Activated CD4-positive, CD25-positive, alpha-beta regulatory T cell treated with anti-CD3 and anti-CD28 coated beads, Interleukin-2, amount 50 U/mL, for 24 hours (primary cell): ENCODE measurements at places on chromosomes 4 and X.

GRCh38 chr4:88911246-88912212, 145.5 kb downstream of the FAM13A start:
- peak; percentile 71 for ATAC-seq

DNA sequence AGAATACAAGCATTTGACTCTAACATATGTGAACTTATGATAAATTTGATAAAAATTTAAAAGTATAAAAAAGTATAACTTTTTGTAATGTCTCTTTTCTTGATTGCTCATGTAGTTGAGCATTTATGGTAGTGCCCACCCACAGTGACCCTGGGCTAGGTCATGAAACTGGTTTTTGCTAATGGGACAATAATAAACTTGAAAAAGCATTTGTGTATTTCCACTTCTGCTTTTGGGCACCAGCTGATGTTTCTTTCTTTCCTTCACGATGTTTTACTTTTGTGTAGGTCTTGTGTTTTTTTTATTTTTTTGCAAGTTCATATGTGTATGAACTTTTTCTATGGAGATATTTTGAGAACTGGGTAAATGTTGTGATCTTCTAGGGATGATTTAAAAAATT, 313.1 kb downstream of the CBLL2 start:
- no peak for ATAC-seq

DNA sequence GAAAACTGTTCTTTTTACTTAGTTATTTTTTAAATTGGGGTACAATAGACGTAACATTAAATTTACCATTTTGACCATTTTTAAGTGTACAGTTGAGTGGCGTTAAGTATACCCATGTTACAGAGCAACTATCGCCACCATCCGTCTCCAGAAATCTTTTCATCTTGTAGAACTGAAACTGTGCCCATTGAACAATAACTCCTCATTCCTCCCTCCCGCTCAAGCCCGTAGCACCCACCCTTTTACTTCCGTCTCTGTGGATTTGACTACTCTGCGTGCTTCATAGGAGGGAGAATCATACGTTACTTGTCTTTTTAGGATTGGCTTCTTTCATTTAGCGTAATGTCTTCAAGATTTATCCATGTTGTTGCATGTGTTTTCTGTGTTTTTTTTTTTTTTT, 55.3 kb downstream of the TMEM131L start:
- ATAC-seq = no peak

- ATAC-seq = no peak
Measured at GRCh38 chrX:137040113-137040794, 6.5 kb upstream of the GPR101 start.

DNA sequence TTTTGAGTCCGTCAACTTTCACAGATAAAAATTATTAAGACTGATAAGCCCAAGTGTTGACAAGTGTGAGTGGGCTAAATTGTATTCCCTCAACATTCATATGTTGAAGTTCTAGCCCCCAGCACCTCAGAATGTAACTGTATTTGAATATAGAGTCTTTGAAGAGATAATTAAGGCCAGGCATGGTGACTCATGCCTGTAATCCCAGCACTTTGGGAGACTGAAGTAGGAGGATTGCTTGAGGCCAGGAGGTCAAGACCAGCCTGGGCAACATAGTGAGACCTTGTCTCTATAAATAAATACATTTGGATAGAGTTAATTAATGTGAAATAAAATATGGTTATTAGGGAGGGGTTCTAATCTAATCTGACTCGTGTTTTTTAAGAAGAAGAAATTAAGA, 29.7 kb upstream of the SLC25A4 start:
- ATAC-seq = no peak

DNA sequence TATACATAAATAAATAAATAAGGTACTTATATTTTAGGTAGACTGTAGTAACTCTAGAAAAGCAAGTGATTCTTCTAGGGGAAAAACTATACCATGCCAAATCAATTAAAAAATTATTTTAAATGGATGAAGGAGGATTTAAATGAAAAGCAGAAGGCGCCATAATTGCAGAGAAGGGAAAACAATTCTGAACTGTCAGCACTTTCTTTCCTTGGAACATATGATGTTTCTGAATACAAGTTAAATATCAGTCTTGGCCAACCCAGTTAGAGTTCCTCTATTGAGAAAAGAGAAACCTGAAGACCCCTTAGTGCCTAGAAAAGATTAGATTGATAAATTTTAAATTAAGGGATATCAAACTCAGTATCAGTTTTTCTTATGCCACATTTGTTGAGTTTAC, 75.8 kb downstream of the ADAM29 start:
- ATAC-seq = no peak

- ATAC-seq = no peak
Measured at GRCh38 chr4:126783191-126783590, 849.6 kb upstream of the INTU start.

GRCh38 chr4:105277702-105278101, 131.0 kb downstream of the TET2 start:
- ATAC-seq = no peak

DNA sequence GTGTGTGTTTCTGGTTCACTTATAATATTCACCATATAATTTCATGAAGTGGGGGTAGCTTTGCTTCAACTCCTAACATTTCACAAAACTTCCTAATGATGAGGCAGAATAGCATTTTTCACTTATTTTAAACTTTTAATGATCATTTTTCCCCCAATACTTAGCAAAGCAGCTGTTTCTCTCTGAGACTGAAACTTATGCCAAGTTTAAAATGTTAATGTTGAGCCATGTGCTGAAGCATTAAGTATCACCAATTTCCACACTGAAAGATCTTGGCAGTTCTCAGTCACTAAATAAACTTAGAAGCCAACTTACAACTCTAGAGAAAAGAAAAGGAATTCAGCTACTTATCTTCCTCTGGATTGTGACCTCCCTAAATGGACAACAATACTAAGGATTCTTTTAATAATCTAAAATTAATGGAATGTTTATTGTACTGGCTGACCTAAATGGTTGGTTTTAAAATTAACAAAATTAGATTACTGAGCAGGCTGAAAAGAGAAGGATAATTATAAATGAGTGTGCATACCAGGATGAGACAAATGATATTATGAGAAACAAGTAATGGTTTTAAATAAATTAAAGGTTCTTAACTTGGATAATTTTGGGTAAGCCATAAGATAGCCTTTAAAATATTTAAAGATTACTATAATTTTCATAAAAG, 1429.4 kb upstream of the ADGRL3 start:
- no peak for ATAC-seq

DNA sequence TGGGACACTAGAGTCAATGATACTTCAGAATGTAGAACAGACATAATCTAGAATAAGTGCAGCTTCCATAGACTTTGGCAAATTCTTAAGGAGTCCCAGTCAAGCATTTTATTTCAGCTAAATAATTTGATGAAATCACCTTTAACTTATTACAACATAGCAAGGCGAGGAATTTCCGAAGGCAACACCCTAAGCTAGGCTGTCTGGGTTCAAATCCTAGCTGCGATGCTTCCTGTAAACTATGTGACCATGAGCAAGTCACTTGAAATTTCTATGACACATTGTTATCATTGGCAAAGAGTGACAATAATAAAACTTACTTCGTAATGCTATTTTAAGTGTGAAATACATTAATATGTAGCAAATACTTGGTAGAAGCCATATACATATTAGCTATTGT, 679.1 kb downstream of the DMD start:
- no peak for ATAC-seq

GRCh38 chrX:135695471-135695870, 18.0 kb upstream of the CT45A1 start:
- no peak for ATAC-seq

DNA sequence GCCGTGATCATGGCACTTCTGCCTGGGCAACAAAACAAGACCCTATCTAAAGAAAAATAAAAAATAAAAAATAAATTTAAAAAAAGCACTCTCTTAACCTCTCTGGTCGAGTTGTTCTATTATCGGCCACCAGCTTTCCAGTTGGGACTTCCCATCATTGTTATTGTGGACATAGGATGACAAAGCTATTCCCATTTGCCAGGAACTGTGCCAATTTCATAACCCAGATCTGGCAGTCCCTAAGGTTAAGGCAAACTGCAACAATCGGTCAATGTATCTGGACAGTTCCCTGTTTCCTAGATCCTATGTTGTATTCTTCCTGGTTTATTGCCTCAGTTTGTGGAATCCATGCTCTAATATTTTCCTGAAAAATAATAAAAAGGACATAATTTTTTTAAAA, 17.8 kb upstream of the ANXA5 start:
- ATAC-seq = no peak

DNA sequence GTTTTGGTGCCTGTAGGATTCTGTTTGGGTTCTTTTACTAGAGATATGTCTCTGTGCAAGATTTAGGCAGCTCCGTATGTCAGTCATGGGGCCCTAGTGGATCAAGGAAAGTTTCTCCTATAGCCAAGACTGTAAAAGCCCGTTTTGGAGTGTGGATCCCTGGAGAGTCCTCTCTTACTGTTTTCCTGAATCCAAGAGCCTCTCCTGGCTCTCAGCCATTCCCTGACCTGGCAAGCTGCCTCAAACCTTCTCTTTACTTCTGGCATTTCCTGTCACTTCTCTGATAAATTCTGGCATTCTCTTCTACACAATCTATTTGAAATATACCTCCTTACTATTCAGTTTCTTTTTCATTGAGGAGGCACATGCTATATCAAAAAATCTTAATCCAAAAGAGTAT, 41.4 kb downstream of the DCAF12L2 start:
- ATAC-seq = no peak

DNA sequence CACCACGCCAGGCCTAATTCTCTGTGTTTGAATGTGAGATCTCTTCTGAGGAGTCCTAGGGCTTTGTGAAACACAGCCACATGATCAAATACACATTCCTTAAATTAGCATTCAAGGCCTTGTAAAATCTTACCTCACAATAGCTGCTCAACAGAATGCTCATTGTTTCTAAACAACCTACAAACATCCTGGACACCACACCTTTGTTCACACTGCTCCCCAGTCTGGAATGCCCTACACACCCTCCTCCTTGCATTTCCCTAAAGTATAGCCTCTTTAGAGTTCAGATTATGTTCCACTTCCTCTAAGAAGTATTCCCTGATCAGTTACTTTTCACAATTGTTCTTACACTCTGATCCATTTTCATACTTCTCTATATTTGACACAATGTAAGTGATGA, 110.6 kb downstream of the AGTR2 start:
- no peak for ATAC-seq

DNA sequence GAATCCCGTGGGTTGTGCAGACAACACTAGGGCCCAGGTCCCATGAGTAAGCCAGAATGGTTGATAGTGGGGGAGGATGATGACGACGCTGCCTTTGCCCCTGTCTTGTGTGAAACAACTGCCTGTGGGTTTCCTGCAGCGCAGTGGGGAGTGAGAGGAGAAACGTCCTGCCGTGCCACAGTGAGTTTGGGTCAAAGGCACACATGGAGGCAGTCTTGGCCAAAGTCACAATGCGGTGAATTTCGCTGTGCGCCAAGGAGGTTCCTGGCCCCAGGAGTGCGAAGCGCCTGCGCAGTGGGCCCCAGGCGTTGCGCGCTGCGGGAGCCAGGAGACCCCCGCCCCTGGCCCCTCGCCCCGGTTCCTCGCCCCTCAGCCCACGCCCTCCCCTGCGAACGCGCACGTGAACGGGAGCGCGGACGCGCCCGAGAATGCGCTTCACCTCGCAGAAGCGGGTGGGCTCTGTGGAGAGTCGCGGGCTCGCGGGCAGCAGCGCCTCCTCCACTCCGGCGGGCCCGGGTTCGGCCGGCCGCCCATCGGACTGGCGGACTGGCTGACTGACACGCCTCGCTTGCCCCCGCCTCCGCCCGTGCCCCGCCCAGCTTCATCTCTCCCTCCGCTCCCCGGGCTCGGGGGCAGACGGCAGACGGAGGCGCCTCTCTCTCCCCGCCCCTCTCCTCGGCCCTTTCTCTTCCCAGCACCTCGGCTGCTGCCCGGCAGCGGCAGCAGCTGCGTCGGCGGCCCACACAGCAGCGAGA, at the start of gene NUDT10:
Gene NUDT10, plus strand, starts transcription at position 635 of the 755 bp plus-strand sequence. CDS start 144 bp downstream, outside the sequence.
- peak; percentile 68 for ATAC-seq

GRCh38 chr4:151291485-151291884, 14.5 kb downstream of the PRSS48 start:
- ATAC-seq = no peak

DNA sequence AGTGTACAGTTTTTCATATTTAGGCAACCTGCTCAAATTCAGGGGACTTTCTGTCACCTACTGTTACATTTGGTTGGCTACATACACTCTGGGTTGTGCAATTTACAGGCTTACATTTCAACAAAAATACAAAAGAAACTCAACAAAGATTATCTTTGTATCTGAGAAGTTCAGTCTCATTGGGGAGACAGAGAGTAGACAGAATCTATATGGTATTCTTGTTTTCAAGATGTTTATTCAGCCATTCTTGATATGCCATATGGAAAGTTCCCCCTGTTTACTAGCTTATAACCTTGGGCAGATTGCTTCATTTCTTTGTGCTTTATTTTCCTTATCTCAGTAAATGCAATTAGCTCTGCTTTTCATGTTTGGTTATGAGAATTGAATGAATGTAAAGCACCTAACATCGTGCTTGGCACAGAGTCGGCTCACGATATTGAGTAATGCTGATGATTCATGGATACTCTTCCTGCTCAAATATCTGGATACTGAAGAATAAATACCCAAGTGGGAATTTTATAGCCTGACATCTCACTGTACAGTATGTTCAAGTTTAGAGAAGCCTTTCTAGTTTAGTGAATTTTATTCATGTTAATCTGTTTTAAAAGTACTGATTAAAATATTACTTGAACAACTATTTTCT, 96.5 kb upstream of the PACRGL start:
- no peak for ATAC-seq

DNA sequence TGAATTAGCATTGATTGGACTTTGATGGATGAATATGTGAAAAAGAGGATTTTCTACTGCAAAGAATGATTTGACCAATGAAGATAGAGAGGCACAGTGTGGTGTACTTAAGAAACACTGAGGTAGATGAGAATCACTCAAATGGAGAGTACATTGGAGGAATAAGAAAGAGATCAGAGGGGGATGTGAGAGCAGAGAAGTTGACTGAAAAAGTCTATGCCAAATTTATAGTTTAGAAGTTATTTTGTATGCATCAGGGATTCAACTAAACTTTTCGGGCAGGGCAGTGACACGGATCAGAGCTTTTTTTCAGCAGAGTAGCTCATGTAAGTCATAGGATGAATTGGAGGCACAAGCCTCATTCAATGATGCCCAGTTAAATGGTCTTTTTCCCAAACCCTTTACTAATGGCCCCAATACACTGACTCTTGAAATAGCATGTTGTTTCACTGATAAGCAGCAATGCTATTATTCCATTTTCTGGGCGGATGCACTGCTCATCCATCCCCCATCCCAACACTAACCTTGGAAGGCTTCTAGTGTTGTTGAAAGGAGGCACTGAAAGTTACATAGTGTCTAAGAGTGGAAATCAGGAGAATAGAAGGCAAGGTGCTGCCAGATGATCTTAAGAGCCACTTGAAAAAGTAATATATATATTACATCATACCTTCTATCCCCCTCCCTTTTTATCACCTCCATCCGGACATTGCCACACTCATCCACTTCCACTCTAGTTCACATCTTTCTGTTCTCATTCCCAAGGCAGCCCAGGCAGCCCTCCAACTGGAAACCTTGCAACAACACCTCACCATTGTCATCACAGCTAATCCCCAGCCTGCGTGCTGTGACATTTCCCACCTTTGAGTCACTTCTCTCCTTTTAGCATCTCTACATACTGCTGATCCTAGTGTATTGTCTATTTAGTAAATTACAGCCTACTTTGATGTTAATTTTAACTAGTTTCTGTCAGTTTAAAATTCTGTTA, 46.1 kb downstream of the ARHGAP24 start:
- ATAC-seq = no peak

GRCh38 chr4:169348541-169348940, 77.8 kb upstream of the SH3RF1 start:
- ATAC-seq = no peak
